ENCODE measurements at places on chromosomes 5 and 9.

- DNase-seq: no peak
These were observed 9.3 kb downstream of the PHF2 start for GRCh38 chr9:93585695-93586094.

DNA sequence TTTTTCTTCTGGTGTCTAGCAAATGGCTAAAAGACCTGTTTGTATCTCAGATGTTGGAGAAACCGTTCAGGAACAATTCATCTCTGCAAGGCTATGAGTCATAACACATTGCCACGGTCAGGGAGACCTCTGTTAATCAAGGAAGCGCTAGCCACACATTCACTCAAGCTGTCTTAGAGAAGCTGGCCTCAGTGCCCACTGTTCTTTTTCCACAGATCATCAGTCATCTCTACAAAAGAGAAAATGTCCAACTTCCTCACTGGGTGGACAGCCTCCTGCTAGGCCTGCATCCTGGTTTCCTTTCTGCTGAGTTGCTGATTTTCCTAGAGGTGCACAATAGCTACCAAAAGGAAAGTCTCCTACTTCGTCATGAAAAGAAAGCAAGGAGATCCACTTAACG lies 360.5 kb downstream of the BNC2 start:
- no peak for DNase-seq

- DNase-seq: no peak
These were observed at the start of gene ENTREP1 for GRCh38 chr9:69324549-69325401. Gene ENTREP1 (plus strand): TSS chr9:69325215. CDS start chr9:69325310, 95 bp downstream.

GRCh38 chr5:138641547-138642298 lies 66.5 kb upstream of the HSPA9 start:
- no peak for DNase-seq

DNA sequence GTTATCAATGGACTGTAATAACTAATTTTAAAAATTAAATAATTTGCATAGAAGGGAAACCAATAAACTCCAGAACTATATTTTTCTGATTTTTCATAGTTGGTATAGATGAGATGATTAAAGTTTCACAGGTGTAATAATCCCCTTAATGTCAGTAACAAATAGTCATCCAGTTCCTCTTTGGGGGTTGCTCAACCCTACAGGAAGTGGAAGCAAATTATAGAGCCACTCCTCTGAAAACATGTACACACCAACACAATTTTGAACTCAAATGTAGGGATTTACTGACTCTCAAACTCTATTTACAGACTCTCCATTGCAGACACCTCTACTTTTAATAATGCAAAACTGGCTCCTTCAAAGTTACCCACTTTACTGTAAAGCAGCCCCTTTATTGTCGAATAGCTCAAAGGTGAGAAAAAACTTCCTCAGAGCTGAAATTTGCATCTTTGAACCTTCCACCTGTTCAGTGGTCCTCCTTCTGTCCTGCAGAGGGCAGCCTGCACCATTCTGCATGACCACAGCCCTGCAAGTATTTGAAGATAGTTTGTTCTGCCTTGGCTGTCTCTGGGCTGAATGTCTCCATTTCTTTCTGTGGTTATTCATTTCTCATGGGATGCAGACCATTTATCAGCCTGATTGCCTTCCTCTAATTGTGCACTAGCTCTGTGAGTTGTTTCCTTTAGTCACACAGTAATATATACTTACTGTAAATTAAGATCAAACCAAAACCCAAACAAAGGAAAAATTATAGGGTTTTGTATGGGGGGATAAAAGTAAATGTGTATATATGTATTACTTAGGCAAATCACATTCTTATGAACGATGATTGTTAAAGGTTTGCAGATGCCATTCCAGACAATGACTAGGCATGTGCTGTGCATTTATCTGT lies 383.2 kb upstream of the SGCD start:
- DNase-seq: no peak

- no peak for DNase-seq
These were observed 27.3 kb downstream of the CPEB4 start for GRCh38 chr5:173915310-173916014.

- DNase-seq: no peak
These were observed 65.5 kb upstream of the ABCA1 start for GRCh38 chr9:104993291-104993963.

- no peak for DNase-seq
These were observed 307.3 kb upstream of the NREP start for GRCh38 chr5:112064271-112064701.

DNA sequence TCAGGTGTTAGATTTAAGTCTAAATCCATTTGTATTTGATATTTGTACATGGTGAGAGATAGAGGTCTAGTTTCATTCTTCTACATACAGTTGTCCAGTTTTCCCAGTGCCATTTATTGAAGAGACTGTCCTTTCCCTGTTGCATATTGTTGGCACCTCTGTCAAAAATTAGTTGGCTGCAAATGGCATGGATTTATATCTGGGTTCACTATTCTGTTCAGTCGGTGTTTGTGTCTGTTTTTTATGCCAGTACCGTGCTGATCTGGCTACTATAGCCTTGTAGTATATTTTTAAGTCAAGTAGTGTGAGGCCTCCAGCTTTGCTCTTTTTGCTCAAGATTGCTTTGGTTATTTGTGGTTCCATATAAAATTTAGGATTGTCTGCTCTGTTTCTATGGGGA lies 176.2 kb upstream of the DMRT1 start:
- no peak for DNase-seq

DNA sequence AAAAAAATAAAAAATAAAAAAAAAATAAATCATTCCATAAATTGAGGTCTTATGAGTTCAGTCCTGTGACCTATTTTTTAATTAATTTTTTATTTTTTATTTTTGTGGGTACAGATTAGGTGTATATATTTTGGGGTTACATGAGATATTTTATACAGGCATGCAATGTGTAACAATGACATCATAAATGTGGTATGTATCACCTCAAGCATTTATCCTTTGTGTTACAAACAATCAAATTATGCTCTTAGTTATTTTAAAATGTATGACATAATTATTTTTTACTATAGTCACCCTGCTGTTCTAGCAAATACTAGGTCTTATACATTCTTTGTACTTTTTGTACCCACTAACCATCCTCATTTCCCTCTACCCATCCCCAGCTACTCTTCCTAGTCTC lies 537.9 kb downstream of the HINT1 start:
- DNase-seq: no peak

GRCh38 chr9:26682796-26683496 lies 209.7 kb downstream of the CAAP1 start:
- no peak for DNase-seq
